ENCODE measurements at places on chromosomes 3 and 15.

DNA sequence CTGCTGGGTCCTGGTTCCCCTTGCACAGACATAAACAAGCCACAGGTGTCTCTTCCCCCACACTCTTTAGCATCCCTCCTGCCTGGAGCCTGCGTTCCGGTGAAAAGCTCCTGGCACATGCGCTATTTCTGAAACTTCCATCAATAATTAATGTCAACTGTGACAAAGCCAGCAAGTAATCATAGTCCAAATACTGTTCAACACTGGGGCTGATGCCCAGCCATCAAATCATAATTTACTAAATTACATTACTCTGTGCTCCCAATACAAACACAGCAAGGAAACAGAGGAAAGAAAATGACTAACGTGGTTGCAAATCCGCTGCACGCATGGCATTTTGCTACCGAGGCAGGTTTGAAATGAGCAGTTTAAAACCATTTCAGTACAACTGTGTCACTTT lies 294.7 kb downstream of the ERC2 start:
- DNase-seq: no peak

DNA sequence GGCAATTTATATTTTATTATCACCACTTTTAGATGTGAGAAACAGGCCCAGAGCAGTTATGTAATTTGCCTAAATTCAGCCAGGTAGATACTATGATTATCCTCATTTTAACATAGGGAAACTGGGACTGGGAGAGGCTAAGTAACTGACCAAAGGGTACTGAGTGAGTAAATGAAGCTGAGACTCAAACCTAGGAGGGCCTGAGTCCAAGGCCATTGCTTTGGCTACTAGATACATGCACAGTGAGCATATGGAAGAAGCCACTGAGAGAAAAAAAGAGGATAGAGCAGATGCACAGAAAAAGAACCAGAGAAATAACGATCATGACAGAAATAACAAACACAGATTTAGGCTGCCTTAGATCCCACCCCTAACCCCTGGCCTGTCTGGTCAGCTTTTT lies 33.6 kb downstream of the USF3 start:
- DNase-seq: no peak

DNA sequence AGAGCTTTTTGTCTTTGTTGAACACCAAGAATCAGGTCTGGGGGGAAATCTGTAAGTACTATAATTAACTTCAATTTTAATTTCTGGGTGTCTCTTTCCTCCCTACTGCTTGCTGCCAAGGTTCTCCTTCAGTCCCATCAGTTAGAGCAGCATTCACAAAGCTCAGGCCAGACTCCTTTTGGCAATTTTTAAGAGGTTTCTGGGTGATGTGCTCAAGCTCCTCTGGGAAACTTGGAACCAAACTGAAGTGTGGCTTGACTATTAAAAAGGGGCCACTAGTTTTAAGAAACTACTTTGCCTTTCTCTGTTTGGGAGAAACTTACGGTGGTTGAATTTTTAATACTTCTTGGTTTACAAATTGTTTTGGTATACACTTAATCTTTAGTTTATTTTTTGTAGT lies 227.7 kb upstream of the SOX2 start:
- no peak for DNase-seq

- peak; percentile 5 for DNase-seq
Observed at GRCh38 chr3:126539558-126540250, 15.7 kb downstream of the CHST13 start.

- no peak for DNase-seq
Observed at GRCh38 chr3:169509780-169510692, 153.5 kb downstream of the MECOM start.

DNA sequence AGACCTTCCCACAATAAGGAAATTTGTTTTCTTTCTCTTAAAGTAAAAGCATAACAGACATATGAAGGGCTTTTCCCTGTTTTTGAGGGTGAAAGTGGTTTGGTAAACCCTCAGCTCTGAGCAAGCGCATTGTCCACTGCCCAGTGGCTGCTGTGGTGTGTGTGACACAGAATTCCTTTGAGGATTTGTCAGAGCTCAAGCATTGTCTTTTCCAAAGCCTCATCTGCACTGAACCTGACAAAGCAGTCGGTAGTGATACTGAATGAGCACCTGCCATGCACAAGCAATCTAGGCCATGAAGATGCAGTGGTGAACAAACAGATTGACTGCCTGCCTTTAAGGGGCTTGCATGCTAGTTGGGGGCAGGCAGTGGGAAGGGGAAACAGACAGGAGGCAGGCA lies 128.3 kb downstream of the PLCL2 start:
- DNase-seq: no peak

DNA sequence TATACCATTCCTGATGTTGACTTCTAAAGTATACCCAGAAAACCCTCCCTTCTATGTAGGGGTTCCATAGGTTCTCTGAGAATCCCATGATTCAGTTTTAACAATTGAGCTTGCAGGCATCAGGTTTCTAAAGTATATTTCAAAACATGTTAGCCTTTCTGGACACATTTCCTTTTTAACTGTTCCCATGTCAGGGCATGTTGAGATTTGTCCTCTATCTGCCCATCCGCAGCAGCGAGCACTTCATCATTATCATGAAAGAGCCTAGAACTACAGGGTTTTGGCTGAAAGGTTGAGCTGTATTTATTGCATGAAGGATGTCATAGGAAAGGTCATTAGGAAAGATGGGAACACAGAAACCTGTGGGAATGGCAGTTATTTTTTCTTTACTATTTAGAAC lies 201.1 kb upstream of the BHLHE40 start:
- DNase-seq: no peak

- no peak for DNase-seq
Observed at GRCh38 chr3:111802163-111802625, 56.9 kb upstream of the PHLDB2 start.

GRCh38 chr15:89851673-89852341 lies 37.2 kb upstream of the ANPEP start:
- DNase-seq: no peak

- DNase-seq: no peak
Observed at GRCh38 chr3:10320320-10320677, 613 bp downstream of the SEC13 start.
